ENCODE measurements at places on chromosomes 11 and 22.

GRCh38 chr11:84719935-84720577 lies 907.1 kb downstream of the DLG2 start:
- DNase-seq = no peak

DNA sequence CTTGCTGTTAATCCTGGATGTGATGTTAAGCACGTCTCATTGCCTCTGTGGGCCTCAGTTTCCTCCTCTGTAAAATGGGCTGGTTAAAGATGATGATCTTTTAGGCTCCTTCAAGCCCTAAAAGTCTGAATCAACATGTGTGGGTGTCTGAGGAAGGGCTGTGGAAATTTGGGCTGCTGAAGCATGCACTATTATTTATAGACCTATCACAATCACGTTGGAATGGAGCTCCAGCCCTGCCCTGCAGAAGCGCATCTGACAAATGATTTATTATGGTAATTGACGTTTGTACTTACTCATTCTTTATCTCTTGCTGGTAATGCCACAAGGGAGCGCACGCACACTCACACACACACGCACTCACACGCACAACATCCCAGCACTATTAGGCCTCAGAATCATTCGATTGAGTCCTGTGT lies 20.4 kb downstream of the P2RX3 start:
- DNase-seq = no peak

DNA sequence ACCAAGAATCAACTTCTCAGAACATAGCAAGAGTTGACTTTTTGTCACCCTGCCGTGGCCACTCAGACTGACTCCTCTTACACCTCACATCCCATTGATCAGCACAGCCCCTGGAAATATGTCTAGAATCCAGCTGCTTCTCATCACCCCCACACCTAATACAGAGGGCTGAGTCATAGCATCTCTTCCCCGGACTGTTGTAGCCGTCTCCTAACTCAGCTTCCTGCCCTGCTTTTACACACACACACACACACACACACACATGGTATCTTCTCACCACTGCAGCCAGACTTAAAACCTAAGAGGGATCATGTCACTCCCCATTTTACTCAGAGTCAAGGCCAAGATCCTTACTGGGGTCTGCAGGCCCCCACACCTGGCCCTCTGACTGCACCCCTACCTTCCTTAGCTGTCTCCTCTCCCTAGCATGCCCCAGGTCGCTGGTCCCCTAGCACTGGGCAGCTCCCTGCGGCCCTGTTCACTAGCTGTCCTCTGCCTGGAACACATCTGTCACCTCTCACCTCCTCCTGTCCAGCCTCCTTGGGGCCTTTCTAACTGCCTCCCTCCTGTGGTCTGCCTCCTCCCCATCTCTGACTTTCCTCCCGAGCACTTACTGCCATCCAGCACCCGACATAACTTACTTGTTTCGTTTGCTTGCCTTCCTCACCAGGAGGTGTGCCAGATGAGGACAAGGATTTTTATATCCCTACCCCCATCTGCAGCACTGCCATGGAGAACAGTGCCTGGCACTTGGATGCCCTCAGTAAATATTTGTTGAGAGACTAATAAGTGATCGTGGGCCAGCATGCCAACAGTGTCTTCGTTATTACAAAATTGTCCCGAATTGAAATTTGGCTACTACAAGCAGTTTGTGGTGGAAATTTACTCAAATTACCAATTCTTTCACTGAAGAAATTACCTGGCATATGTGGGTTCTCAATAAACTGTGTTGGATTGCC lies 61.9 kb downstream of the BMAL1 start:
- no peak for DNase-seq

GRCh38 chr11:2523821-2524391 lies 79.1 kb downstream of the KCNQ1 start:
- no peak for DNase-seq

GRCh38 chr11:1757861-1758610 lies 5.7 kb downstream of the CTSD start:
- DNase-seq = no peak

DNA sequence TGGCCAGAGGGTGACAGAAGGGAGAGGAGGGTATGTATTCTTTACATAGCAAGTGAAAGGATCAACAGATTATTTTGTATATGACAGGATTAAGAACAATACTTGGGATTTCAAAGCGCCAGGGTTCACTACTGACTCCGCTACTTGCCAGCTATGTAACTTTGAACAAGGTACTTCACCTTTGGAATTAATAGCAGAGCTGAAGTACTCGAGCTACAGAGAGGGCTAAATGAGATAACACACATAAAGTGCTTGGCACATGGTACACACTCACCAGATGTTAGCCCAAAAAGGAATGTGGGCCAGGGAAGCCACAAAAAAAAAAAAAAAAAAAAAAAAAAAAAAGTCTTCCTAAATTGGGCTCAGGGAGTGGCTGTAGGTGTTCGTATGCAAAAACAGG lies 408.4 kb downstream of the BUD13 start:
- DNase-seq = no peak

- DNase-seq = no peak
These were observed 16.7 kb downstream of the MMP7 start for GRCh38 chr11:102513869-102514268.

GRCh38 chr11:120903686-120904085 lies 120.2 kb upstream of the TBCEL start:
- DNase-seq = no peak

GRCh38 chr11:57248780-57249383 lies 11.8 kb upstream of the APLNR start:
- peak; percentile 41 for DNase-seq

GRCh38 chr11:27973851-27974536 lies 134.0 kb downstream of the KIF18A start:
- DNase-seq = no peak

GRCh38 chr11:91932151-91932821 lies 292.3 kb upstream of the FAT3 start:
- DNase-seq = no peak

- DNase-seq = no peak
These were observed 2.2 kb upstream of the TUT1 start for GRCh38 chr11:62593434-62594044.

GRCh38 chr11:126391970-126392632 lies 36.6 kb downstream of the ST3GAL4 start:
- DNase-seq = no peak

- DNase-seq = no peak
These were observed 15.3 kb downstream of the NPAT start for GRCh38 chr11:108206969-108207682.

GRCh38 chr11:69156235-69156639 lies 502 bp downstream of the SMIM38 start:
- no peak for DNase-seq

DNA sequence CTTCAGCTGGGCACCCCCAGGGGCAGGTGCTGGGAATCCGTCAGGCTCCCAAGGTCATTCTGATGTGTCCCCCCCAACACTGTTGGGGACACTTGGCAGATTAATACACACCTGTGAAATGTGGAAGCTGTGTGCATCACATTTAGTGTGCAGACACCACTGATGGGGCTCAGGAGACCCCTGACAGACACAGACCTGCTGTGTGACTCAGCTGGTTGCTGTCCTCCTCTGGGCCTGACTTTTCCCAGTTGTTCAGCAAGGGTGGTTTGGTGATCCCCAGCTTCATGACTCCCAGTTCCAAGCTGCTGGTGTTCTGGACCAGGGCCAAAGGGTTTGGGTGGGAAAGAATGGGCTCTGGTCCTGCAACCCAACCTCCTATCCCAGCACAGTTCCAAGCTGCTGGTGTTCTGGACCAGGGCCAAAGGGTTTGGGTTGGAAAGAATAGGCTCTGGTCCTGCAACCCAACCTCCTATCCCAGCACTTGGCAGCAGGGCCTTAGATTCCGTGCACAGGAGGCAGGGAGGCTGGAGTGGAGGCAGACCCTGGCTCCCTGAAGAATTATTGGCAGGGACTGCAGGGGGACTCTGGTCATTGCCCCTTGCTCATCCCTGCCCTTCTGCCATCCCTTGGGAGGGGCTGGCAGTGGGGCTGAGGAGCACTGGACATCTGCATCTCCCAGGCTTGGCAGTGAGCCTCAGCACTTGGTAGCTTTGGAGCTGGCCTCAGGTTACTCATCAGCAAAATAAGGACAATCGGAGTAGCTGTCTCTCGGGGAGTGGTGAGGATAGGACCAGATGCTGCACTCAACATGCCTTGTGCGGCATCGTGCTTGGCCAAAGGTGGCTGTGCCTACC lies 8.4 kb upstream of the OMP start:
- DNase-seq = no peak

DNA sequence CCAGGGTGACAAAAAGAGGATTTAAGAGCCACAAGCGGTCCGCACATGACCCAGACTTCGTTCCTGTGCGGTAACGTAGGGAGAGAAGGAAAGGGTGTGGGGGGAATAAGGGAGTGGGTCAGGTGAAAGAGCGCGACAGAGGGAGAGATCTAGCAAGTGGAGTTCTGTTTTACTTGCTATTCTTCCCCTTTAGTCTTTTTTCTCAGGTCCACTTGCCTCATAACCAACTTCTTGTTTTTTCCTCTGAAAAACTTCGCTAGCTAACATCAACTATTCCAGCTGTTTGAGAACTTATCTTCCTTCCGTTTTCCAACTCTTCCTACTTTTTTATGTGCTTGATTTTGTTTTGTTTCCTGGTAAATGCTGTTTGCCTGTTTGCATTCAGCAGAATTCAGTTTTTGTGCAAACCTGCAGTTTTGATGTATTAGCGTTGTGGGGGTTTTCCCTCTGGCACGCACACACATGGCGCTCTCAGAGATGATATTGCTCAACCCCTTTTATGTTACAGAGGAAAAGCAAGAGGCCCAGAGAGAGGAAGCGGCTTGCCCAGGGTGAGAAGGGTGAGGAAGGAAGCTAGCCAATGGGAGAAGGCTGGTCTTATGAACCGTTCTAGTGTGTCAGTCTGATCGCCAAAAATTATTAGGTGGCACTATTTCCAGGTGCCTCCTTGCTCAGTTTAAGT lies 592 bp upstream of the CTSC start:
- peak; percentile 26 for DNase-seq

GRCh38 chr11:71096751-71097388 lies 155.5 kb downstream of the SHANK2 start:
- DNase-seq = no peak

DNA sequence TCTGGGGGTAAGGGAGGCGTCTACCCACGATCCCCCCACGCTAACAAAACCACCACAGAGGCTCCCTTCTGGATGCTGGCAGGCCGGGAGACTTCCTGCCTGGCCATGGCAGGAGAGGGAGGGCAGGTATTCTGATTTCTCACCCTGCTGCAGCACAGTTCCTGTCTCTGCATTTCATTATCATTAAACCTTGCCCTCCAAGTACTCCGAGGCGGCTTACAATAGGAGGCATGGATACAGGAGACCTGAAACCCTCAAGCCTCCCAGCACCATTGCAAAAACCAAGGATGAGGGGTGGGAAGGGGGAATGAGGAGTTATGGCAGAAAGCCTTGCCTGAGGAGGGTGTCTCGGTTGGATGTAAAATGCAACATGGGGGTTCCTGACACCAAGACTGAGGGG lies 44.1 kb upstream of the MN1 start:
- DNase-seq = no peak

DNA sequence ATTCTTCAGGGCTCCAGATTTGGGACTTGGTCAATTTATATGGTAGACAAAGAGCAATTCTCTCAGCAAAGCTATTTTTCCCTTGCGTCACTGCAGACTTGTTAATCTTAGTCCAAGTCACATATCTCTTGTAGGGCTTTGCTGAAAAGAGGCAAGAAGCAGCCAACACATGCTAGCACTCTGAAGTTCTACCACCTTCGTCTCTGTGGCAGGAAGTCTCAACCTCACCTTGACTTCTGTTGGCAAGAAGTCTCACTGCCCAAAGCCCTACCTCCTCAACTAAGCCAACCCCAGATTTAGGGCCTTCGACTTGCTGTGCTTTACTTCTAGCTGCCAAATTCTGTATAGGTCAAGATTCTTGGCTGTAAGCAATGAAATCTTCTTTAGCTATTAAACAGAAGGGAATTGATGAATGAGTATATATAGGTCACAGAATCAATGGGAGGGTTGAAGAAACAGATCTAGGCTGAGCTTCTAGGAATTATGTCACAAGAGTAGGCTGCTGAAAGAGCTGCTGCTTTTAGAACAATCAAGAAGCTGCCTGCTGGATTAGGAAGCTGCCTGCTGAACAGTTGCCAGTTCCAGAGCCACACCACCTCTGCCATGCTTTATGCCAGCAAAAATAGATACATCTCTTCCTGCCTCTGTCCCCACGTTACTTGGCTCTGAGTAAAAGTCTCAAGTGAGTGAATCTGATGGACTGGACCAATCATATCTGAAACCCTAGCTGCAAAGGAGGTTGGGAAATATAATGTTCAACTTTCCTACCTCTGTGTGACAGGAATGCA lies 17.6 kb upstream of the NCR3LG1 start:
- no peak for DNase-seq

DNA sequence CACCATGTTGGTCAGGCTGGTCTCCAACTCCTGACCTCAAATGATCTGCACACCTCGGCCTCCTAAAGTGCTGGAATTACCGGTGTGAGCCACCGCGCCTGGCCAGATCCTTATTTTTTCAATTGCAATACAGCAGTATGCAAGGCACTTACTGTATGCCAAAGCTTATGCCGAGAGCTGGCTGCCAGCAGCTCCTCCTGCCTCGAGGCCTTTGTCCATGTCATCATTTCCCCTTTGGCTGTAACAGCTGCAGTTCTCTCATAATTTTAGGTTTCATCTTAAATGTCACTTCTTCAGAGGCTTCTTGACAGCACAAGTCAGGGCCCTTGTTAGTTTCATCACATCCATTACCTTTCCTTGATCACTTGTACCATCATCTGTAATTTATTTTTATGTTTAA lies 1.5 kb upstream of the SREBF2 start:
- no peak for DNase-seq

- no peak for DNase-seq
These were observed 5.0 kb downstream of the INCENP start for GRCh38 chr11:62128835-62129234.

DNA sequence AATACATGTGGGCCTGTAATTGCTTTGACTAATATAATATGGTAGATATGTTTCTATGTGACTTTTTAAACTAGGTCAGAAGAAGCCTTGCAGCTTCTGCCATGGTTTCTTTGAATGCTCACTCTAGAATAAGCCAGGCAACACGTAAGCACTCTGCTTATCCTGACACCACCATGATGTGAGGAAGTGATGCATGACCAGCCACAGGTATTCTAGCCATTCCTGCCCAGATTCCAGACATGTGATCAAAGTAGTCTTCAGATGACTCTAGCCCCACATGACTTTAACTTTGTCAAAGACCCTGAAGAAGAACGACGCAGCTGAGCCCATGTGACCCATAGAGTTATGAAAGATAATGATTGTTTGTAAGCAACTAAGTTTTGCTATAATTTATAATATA lies 276.1 kb upstream of the NCAM1 start:
- no peak for DNase-seq

- no peak for DNase-seq
These were observed 358.3 kb downstream of the METTL15 start for GRCh38 chr11:28466506-28466905.

DNA sequence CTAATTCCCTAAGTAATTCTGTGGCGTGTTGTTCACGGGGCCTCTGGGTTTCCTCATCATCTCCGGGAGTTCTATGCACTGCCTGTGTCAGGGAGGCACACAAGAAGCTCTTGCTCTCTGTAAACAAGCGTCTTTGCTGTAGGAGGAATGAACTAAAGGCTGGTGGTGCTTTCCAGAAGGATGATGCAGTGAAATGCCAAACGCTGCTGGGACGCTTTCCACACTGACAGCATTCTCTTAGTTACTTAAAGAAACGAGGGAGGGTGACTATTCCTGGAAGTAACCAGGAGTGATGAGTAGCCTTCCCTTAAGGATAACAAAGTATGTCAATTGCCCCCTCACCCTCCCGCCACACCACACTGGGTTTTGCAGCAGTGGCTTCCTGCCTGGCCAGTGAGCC lies 38.5 kb upstream of the NUP50 start:
- no peak for DNase-seq

All from urinary bladder (tissue), 4 donors.